ENCODE measurements at places on chromosomes 11 and 22.

DNA sequence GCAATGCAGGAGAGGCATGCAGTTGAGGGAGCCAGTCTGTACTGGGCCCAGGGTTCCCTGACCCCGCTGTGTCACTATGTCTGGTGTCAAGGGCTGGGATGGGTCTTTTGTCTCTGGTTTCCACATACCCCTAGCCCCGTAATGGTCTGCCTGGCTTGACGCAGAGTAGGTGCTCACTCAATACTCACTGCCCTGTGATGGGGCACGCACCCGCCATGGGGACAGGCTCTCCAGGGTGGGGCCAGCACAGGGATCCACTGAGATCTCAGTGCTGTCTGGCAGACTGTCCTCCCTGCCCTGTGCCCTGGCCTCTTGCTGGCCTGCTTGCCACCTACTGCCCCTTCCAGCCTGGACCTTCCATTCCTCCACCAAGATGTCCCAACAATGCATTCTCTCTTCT is 101.7 kb upstream of the CD82 start:
- DNase-seq = no peak

GRCh38 chr11:86202013-86202336 is 42.6 kb upstream of the EED start:
- DNase-seq = no peak

- peak; percentile 31 for DNase-seq
Measured at GRCh38 chr11:72338741-72339140, 94.8 kb upstream of the PHOX2A start.

- peak; percentile 86 for DNase-seq
Measured at GRCh38 chr11:102225689-102226568, 91.4 kb upstream of the BIRC3 start.

GRCh38 chr11:17159441-17159840 is 48.3 kb downstream of the PIK3C2A start:
- DNase-seq = no peak

- DNase-seq = no peak
Measured at GRCh38 chr22:37514526-37515051, 4.6 kb downstream of the CARD10 start.

- DNase-seq = no peak
Measured at GRCh38 chr11:65377777-65378176, 4.7 kb downstream of the SLC25A45 start.

DNA sequence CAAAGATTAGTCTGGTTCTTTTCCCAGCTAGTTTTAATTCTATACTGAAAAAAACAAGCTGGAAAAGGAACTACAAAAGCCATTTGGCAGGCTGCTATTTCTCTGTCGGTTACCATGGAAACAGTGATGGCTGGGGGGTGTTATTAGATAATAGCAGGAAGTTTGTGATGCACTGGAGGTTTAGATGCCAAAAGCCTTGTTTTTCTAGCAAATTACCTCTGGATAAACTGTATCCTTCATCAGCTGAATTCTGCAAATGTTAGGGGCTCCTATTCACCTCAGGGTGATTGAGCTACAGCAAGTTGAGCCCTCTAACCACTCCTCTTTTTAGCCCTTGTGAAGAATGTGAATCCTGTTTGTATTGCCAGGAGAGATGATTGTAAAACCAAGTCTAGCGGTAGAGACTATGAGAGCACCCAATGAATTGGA is 25.2 kb downstream of the ALKBH3 start:
- DNase-seq = no peak

GRCh38 chr11:73249853-73250783 is 22.0 kb upstream of the P2RY6 start:
- no peak for DNase-seq

DNA sequence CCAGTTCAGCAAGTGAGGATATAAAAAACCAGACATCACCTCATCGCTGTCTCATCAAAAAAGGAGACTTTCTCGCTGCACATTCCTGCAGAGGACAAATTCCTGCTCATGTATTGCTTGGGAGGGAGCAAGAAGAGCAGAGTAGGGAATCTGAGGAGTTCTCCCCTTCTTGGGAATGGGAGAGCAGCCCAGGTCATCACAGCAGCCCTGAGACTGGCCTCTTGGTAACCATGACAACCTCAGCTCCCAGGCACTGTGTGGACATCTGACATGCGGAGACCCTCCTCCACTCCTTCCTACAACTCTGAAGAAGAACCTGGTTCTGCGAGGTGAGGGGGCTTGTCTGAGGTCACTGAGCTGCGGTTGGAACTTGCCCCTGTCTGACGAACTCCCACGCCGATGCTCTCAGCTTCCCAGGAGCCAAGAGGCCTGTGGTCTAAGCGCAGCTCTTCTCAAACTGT is 17.9 kb downstream of the RFPL1 start:
- no peak for DNase-seq

GRCh38 chr11:88357323-88358039 is 19.9 kb upstream of the CTSC start:
- DNase-seq = no peak

DNA sequence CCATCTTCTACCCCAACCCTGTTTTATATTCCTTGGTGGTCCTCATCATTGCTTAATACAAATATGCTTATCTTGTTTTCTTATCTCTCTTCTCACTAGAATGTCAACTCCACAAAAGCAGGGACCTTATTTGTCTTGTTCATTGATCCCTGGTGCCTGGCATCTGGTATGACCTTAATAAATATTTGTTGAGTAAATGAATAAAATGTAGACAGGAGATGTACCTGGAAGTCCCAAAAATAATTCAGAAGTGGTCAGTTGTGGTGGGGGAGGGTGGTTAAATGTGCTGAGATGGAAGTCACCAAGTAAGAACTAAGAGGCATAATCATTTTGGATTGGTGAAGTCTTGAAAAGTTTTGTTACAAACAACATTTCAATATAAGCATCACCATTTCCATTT is 214.8 kb upstream of the MPPED2 start:
- no peak for DNase-seq

GRCh38 chr22:36873614-36874308 is 13.0 kb downstream of the NCF4 start:
- peak; percentile 19 for DNase-seq

GRCh38 chr22:47299863-47300697 is 537.6 kb downstream of the TBC1D22A start:
- no peak for DNase-seq

DNA sequence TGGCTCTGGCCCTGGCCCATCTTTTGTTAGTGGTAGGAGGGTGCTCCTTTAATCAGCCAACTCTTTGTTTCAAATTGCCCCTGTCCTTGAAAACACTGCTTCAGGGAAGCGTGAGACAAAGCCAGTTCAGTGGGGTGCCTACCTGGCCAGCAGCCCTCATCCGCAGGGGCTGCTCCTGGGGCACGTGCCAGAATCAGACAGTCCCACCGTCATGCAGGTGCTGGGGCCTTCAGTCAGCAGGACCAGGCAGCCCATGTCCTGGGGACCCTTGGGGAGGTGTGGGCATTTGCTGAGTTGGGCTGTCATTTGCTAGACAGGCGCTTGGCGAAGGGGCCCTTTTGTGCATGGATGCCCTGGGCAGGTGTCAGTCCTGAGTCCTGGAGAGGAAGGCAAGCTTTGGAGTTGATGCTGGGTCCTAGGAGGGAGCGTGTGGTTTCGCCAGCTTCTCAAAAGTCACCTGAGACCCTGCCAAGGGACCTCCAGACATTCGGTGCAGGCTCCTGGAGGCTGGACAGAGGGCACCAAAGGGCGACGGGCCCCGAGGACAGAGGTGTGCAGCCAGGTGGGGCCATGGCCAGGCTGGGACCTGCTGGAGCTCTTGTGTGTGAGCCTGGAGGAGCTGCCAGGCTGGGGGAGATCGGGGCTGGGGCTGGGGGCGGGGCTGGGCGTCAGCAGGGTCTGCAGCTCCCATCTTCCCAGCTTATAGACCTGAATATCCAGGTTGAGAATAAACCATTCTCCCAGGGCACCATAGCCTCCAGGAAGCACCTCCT is 15.0 kb upstream of the RTN4R start:
- no peak for DNase-seq

GRCh38 chr11:76159983-76160661 is 46.2 kb downstream of the WNT11 start:
- no peak for DNase-seq

DNA sequence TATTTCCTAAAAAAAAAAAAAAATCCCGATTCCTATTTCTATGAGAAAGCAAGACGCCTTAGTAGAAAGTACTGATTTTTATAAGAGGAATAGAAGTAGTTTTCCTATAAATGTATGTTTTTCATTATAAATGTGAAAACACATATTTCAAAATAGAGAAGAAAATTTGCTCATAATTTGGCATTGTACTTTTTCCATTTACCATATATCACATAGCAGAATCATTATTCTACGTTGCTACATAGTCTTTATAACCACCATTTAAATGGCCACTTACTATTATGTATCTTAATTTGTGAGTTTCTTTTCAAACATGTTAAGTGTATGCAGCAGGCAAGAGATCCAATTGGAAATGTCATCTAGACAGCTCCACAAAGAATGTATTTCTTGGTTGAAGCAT is 99.0 kb downstream of the CCDC34 start:
- no peak for DNase-seq

- DNase-seq = no peak
Measured at GRCh38 chr11:34510673-34511072, 2.9 kb downstream of the ELF5 start.

DNA sequence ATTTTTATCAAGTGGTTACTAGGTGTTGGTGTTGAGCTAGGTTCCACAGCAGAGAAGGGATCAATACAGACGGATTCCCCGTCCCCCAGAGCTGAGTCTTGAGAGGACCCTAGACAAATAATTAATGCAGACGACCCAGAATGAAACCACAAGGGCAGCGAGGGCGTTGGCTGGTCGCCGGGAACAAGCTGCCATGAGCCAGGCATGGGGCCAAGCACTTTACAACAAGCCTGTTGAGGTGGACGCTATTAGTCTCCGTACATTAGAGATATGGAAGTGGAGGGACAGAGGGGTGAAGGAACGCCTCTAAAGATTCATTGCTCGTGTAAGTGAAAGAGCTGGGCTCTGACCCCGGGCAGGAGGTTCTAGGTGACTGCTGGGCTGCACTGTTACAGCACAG is 77.1 kb upstream of the EIF3D start:
- no peak for DNase-seq

DNA sequence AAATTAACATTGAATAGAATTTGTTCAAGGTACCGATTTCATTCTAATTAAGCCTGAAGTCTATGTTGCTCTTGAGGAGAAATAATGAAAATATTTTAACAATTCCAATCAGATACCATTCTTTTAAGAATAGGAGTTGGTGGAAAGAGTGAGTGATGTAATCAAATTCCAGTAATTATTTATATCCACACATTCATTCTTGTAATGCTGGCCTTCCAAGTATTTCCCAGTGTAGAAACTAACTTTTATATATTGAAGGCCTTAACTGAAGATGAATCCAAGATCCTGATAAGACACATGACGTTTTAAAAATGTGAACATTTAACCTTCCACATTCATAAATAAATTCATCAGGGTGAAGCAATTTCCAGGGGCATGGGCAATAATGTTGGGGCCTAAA is 36.6 kb upstream of the PAX6 start:
- no peak for DNase-seq

DNA sequence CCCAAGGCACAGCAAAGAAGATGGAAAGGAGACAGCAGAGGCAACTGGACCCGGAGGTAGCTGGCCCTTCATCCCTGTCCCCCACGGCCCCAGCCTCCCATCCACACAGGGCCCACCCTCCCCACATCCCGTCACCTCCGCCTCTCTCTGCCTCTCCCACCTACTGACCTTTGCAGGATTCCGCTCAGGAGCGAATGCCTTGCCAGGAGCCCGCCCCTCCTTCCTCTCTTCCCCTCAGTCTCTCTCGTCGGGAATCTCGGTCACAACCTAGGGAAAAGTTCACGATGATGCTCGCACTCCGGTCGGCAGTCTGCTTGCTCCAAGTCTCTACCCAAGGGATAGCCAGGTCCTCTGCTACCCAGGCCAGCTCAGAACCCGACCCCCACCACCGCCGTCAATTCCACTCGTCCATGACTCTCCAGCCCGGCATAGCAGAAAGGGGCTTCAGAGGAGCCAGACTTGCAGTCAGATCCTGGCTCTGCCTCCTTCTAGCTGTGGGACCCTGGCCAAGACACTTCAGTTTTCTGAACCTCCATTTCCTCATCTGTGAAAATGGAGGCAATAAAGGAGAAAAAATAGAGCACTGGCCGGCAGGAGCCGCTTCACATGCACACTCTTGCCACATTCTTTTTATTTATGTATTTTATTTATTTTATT is 10.2 kb downstream of the AHNAK start:
- no peak for DNase-seq

- no peak for DNase-seq
Measured at GRCh38 chr22:39534591-39535356, 2.2 kb upstream of the RPS19BP1 start.

- no peak for DNase-seq
Measured at GRCh38 chr11:63765688-63766241, 2.8 kb downstream of the ZFTA start.

DNA sequence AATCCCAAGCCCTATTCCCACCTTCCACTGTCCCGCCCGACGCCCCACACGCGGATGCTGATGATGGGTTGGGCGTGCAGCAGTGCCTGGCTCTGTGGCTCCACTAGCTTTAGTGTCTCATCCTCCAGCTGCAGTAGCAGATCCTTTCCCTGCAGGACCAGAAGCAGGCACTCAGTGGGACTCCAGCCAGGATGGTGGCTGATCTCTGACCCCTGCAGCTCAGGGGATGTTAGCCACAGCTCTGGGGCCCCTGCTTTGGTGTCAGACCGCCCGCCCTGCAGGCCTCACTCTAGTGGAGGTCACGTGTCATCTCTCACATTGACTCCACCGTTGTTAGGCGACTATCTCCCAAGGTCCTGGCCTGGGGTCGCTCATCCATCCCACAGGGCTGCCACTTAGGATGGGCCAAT is 11.8 kb downstream of the SMPD1 start:
- DNase-seq = no peak

GRCh38 chr11:70604221-70604620 is 205.9 kb downstream of the CTTN start:
- DNase-seq = no peak

GRCh38 chr11:58880166-58880565 is 35.7 kb upstream of the GLYATL2 start:
- DNase-seq = no peak

- DNase-seq = no peak
Measured at GRCh38 chr22:43088627-43088983, 586 bp downstream of the TTLL1 start.

DNA sequence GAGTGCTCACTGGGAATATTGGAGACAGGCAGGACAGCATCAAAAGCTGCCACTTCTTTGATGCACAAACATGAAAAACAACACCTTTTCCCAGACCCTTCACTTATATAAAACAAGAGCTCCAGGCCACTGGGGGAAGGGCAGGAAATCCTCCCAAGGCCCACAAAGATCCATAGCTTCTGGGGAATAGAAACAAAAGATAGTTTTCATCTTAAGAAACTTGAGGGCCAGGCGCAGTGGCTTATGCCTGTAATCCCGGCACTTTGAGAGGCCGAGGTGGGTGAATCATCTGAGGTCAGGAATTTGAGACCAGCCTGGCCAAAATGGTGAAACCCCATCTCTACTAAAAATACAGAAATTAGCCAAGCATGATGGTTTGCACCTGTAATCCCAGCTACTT is 15.3 kb downstream of the RTL6 start:
- DNase-seq = no peak

- no peak for DNase-seq
Measured at GRCh38 chr11:45568049-45568448, 97.4 kb downstream of the CHST1 start.

GRCh38 chr11:65863889-65864705 is 3.9 kb downstream of the MUS81 start:
- DNase-seq = no peak

- no peak for DNase-seq
Measured at GRCh38 chr11:1422481-1422880, 32.7 kb downstream of the BRSK2 start.

- DNase-seq = no peak
Measured at GRCh38 chr22:37607935-37608476, 628 bp upstream of the GGA1 start.

- DNase-seq = no peak
Measured at GRCh38 chr22:36153501-36154422, 6.8 kb downstream of the APOL3 start.

Data from GM04503 (cell line).